Fibroblast of gingiva (primary cell): ENCODE measurements at places on chromosomes 4 and X.
A peak's percentile ranks its signal among the peaks of the same experiment; 100 is the strongest.

GRCh38 chr4:40325406-40326019, 9.6 kb upstream of the CHRNA9 start:
- peak; percentile 69 for DNase-seq

DNA sequence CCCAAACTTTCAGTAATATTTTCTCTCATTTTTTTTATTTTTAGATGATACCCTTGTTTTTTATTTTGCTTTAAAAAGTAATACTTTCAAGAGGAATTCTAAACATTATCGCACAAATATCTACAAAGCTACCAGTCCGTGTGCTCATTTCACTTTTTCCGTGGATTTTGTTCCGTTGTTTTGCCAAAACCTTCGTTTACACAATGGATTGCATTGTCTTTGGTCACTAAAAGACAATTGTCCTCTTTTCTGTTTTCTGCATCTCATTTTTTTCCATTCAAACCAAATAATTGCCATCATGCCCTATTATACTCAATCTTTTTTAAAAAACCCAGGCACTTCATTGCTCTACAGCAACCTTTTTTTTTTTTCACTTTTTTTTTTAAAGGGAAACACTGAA, 214.9 kb downstream of the CXXC4 start:
- DNase-seq, result no peak

GRCh38 chrX:150899191-150899757, 806 bp upstream of the CD99L2 start:
- peak; percentile 1 for DNase-seq

DNA sequence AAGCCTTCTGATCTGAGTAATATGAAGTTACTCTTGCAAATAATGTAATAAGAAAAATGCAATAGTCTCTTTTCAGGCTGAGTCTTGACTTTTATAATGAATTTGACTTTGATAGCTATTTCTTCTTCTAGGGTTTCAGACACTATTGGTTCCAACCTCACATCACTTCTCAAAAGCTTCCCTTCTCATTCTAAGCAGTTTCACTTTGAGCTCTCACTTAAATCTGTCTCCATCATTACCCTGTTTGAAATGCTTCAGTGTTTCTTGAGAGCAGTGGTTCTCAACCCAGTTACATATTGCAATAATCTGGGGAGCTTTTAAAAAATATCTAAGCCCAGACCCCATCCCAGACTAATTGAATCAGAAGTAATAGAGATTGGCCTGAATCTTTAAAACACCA, 40.5 kb upstream of the BMP2K start:
- DNase-seq, result no peak

DNA sequence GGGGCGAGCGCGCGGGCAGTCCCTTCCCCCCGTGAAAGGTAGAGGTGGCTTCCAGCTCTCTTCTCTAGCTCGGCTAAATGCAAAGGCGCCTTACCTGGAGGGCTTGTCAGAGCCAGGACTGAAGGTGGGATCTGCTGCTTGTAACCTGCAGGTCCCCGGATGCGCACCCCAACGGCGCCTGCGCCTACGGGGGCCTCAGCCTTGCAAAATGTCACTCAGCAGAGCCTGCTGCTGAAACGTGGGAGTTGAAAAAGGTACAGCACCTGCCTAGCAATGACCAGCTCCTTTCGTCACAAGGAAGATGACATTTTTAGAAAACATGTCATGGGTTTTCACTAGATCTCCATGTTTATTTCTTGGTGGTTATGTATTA, 583 bp downstream of the ABHD18 start:
- peak; percentile 7 for DNase-seq

DNA sequence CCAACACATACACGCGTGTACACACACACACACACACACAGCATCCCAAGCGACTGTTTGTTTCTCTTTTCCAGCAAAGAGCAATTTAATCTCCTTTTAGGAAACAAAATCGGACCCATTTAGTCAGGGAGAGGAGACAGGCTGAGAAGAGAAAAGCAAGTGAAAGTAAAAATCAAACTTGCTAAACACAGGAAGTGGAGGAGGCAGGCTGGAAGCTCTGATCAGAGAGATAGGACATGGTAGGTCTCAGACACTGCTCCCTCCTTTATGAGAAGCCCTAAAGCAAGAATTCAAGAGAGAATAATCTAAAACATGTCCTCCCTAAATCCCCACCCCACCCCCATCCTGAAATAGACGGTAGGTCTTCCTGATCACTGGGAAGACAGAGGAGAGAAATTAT, 62.3 kb downstream of the GPC3 start:
- no peak for DNase-seq

- DNase-seq, result no peak
Measured at GRCh38 chr4:81808011-81808672, 336.4 kb upstream of the RASGEF1B start.

GRCh38 chr4:47490550-47490949, 5.5 kb downstream of the ATP10D start:
- no peak for DNase-seq

DNA sequence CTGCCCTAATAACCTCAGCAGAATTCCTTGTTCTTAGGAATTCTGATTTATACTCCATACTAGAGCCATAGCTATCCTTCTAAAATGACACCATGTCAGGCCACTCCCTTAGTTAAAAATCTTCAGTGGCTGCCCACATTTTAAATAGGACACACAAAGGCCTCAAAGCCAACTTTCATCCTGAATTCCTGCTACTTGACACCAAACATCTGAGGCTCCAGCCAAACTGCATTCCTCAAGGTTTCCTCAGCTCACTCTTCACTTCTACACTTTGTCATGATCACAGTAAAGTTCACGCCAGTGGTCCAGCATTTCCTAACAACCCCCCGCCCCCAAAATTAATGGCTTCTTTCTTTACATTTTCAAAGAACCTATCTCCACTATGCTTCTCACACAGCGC, 124.3 kb downstream of the ADGRA3 start:
- peak; percentile 36 for DNase-seq

DNA sequence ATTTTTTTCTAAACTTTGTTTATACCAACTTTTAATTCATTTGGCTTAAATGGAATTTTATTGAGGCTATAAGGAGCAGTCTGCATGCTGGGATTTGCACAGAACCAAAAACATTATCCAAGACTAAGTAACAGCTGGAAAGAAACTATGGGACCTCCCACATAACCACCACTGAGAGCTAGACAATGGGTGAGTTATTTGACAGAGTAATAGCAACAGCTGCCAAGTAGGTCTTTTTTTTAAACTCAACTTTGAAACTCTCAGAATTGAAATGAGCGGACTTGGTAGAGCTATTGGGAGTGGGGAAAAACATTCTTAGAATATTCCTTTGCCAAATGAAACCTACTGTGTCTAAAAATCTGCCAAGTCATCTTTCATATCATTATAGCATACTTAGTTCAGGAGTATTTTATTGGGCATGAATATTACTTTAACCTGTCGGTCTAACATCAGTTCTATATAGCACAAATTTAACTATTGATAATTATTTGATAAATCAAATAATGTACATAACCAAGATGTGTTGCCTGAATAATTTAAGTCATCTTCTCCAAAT, 1428.0 kb downstream of the PCDH7 start:
- DNase-seq, result no peak

DNA sequence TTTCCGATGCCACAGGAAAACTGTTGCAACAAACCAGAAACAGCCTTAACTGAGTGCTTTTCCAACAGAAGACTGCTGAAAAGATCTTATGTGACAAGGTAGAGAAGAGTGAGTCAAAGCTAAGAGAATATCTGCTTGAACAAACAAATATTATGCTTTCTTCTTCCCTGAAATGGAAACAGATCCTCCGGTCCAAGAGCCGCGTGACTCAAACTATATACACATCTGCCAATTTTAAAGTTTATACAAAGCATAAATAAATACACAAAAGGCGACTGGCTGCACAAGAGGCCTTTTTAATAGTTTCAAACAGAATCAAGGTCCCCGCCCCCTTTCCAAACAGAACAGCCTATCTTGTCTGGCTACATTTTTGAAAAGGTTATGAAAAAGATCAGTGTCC, 329.7 kb upstream of the F9 start:
- peak; percentile 79 for DNase-seq

DNA sequence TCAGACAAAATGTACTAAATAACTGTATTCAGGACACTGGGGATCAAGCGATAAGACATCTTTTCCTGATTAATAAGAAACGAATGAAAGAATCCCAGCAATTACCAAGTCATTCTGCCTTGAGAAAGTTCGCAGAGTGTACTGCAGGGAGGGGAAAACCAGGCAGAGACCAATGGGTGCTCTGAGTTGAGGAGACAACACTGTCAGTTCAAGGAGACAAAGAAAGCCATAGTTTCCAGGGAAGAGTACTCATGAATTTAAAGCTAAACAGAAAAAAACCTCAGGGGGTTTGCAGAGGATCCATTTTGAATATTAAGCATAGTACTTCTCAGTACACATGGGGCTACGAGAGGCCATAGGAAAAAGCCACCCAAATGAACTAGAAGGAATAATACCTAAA, 573.0 kb downstream of the KCTD8 start:
- DNase-seq, result no peak
